ENCODE measurements at places on chromosomes 11 and 22.

GRCh38 chr11:32659672-32660071 lies 76.0 kb downstream of the EIF3M start:
- no peak for DNase-seq

DNA sequence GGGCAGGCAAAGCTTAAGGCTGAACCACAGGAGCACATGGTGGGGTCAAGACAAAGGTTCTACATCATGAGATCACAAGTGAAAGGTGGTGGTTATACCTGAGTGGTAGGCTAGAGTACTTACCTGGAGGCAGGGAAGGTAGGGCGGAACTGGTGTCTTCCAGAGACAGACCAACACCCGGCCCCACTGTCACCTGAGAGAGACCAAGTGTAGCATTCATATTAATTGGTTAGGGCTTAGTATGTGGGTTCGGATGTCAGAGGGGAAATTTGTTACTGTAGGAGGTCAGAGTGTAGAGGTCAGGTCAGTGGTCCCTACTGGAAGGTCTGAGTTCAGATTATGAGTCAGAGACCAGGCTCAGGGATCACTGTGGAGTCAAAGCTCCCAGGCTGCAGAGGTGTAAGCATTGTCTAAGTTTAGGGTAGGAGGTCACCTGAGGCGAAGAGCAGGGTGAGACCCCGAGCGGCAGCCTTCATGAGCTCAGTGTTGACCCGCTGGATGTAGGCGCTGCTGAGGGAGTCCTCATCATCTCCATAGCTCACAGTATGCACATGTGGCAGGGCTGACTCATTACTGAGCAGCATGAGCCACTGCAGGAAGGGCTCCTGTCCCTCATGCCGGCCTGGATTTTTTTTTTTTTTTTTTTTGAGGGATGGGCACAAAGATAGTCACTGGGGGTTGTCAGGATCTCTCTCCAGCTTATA lies 3.2 kb downstream of the TPP1 start:
- DNase-seq, result no peak

DNA sequence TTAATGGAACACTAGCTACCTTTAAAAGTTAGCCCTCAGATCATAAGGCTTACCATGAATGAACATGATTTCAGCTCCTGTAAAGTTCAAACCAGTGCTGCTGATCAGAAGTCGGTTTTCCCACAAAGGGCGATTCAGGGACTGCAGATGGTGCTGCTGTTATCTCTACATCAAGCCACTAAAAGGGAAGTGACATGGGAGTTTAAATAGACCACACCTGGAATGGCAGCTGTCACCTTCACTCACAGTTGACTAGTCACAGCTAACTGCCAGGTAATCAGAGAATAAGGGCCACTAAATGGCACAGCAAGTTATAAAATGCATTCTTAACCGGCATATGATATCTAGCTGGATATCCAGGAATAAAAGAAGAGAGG lies 581.1 kb upstream of the ARHGAP42 start:
- no peak for DNase-seq

GRCh38 chr11:108960501-108960900 lies 295.6 kb downstream of the DDX10 start:
- no peak for DNase-seq

GRCh38 chr11:41458154-41458553 lies 1.3 kb downstream of the LRRC4C start:
- DNase-seq, result no peak

DNA sequence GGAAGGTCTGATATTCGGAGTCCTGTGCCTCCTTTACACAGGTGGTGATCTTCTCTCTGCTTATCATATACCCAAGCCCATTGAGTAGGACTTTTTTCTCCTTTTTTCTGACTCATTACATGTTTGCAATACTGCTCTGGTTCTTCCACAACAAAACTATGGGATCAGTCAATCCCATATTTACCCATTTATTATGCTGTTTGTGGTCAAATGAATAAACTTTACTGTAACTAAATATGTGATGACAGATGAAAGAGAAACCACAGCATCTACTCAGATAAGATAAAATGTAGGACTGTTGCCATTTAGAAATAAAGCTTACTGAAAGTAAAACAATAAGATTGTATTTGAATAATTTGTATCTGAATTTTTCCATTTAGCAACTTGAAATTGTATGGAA lies 958.7 kb upstream of the FAT3 start:
- no peak for DNase-seq

- no peak for DNase-seq
These were observed 262.4 kb upstream of the PLET1 start for GRCh38 chr11:112523031-112523430.

DNA sequence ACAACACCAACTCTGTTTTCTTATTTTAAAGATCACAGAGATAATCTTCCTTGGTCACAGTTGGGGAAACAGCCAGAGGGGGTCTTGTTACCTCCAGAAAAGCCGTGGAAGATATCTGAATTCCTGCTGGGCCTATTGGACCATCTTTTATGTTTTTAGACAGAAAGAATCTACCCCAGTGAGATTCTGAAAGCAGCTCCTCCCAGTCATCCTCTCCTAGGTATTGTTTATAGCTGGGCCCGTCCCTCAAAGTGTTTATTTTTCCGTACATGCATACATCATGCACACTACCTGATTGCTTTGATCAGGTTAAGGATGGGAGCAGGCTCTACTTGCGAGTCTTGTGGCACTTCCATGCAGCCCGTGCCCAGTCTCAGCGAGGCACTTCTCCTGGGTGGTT lies 742.4 kb downstream of the NTM start:
- no peak for DNase-seq

DNA sequence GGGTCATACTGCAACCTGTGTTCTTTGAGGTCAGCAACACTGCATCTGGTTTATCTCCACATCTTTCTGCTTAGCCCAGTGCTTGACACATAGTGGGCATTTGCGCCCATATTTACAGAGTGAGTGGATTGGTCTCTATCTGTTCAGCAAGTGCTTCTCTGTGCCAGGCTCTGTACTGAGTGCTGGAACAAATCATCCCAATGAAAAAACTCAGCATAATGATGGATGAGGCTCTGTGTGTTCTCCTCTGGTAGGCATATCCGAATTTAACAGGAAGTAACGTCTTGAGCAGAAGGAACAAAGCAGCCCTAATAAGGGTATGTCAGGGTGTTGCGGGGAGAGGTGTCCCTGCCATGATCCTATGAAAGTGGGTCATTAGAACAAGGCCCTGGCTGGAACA lies 46.0 kb downstream of the MCM5 start:
- DNase-seq, result no peak

DNA sequence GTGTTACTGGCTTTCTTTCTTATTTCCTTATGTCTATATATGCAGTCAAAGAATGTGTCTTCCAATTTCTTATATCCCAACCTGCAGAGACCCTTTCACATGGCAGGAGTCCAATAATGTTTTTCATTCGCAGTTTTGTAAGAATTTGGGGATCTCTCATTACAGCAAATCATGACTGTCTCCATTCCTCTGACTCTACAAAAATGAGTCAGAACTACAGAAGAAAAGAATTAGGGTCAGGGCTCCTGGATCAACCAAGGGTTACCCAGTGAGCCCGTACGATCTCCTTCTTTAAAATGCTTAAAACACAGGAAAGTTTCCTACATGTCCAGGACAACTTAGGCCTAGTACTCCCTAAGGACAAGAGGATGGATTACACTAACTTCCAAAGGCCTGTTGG lies 42.2 kb downstream of the RPUSD4 start:
- no peak for DNase-seq

DNA sequence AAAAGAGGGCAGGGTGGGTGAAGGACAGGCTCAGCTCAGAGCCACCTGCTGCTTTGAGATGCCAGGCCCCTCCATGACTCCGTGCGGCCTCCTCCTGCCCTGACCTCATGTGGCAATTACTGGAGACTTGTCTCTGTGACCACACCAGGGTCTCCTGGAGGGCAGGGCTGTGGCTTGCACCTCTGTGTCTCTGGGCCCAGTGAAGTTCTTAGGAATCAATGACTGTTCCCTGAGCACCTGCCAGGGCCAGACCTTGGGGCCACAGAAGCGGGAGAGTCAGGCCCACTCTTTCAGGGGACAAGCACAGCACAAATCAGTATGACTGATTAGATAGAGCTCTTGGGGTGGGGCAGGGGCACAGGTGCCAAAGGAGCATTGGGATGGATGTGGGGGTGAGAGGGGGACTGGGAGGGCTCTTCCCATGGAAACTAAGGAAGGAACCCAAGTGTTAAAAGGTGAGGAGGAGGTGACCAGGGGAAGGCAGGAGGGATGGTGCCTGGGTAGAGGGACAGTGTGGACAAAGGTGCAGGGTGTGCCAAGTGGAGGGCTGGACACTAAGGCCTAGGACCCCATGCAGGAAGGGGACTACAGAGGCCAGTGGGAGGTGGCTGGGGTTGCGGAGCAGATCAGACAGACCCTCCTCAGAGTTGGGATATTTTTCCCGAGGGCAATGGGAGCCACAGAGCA lies 77.3 kb upstream of the SHISAL1 start:
- no peak for DNase-seq

DNA sequence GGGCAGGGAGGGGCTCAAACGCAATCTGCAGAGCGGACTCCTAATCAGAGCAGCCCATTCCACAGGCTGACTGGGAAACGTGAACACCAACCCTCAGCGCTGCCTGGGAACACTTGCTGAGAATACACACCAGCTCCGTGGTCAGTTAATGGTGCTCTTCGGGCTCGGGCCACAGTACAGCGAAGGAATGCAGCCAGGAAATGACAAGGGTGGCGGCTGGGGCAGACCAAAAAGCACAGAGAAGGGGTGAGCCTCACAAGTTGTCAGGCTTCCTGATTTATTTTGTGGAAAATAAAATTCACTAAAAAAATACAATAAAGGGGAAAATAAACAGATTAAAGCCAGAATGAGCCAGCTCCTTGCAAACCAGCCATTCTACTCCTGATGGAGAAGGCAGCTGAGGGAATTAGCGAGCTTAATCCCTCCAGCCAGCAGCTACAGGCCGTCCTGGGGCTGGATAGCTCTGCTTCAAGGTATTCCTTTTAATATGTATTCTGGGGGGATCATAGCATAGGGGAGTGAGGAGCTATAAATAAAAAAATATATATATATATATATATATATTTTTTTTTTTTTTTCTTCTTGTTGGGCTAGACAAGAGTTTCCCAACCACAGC lies 165.5 kb upstream of the NTM start:
- DNase-seq, result no peak

- DNase-seq, result no peak
These were observed 1291.0 kb downstream of the LRRC4C start for GRCh38 chr11:40168414-40168813.

DNA sequence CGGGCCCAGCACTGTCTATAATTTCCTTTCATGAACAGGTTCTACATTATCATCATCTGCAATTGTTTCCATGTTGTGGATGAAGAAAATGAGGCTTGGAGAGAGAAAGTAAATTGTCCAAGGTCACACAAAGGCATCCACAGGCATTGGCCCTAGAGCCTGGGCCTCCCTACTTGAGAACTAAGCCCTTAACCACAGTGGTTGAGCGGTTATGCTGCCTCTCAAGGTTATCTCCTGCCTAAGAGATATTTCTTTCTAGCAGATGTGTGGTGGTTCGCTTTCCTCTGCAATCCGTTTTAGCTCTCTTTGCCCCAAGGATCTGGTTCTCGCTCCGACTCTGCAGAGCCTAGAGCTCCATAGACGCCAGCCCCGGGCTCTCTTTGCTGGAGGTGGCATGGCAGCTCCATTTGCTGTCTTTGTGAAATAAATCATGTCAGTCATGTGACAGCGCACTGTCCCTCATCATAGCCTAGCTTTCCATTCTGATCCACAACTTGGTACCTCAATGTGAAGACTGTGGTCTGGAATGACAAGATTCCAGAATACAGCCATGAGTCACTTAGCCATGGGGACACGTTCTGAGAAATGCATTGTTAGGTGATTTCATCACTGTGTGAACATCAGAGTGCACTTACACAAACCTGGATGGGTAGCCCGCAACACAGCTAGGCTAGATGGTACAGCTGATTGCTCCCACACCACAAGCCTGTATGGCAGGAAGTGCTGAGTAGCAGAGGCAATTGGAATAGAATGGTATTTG lies 27.2 kb downstream of the RPS6KA4 start:
- DNase-seq, result no peak

GRCh38 chr11:33860926-33861325 lies 30.9 kb downstream of the LMO2 start:
- no peak for DNase-seq

- no peak for DNase-seq
These were observed 12.9 kb upstream of the CRY2 start for GRCh38 chr11:45834298-45834756.

DNA sequence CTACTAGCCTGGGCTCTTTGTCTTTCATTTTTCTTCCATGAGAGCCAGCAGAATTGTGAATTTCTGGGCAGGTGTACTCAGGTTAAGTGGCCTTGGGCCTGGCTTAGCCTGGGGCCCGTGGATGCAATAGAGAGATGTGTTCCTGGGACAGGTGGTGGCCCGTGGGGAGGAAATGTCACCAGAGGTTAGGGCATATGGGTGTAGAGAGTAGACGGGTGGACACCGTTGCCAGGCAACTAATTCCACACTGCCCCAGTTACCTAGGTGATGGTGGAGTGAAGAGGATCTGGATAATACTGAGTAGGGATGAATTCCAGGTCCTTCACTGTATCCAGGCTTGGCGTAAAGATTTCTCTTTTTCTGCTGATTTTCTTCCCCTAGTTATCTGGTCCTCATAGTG lies 175.0 kb downstream of the INSC start:
- DNase-seq, result no peak

DNA sequence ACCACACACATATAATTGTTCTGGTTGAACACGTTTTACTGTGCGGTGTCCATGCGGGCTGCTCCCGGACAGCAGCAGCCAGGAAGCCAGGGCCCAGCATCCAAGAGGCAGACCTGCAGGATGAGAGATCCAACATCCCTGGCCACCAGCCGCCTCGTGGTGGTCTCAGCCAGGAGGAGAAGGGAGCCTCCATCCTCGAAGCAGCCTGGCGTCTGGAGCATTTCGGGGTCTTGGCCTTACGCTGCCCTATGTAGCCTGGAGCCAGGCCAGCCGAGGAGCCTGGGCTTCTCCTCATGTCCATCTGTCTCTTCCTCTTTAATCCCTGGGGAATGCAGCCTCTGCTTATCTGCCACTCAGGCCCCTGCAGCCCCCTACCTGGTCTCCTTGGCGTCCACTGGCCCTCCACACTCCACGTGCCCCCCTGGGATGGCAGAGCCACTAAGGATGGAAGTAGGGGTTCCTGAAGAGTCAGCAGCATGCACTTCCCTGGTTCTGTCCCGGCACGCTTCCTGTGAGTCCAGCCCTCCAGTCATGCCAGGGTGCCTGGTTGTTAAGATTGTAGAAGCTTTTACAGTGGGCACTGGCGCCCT lies 253.2 kb downstream of the TBC1D22A start:
- no peak for DNase-seq

GRCh38 chr11:2793701-2794045 lies 91.9 kb downstream of the CDKN1C start:
- no peak for DNase-seq

- no peak for DNase-seq
These were observed 64.5 kb downstream of the SHISAL1 start for GRCh38 chr22:44247923-44248892.

DNA sequence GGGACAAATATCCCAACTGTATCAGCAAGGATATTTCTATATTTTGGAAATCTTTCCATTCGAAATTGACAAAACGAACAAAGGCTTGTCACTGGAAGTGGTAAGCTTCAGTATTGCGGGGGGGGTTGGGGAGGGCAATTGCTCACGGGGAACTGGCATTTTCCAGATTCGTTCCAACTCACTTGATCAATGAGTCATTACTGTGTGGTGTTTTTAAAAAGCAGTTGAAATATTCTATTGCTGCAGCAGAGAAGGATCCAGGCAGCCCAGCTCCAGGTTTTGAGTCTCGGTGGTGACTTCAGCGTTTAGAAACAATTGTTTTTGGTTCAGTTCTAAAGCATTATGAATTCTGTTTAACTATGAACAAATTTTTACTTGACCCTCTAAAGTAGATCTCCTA lies 33.8 kb upstream of the FBLN1 start:
- DNase-seq, result no peak

Data from nephron progenitor cell (in vitro differentiated cells).